ENCODE measurements at places on chromosomes 3 and 15. TPM values are rescaled to one million over a fixed set of nuclear protein-coding genes. Genes with fewer than 3 reads are reported as not detected.

- DNase-seq: no peak
- H3K4me3 ChIP-seq: no peak overlapping the region
- no peak overlapping the region for H3K27ac ChIP-seq
- H3K4me1 ChIP-seq: no peaks in the 10 kb centered on the region
These were observed 29.7 kb downstream of the ZBBX start for GRCh38 chr3:167350245-167350862.

The ERICH6 gene
- total RNA-seq: 24.0 TPM

DNA sequence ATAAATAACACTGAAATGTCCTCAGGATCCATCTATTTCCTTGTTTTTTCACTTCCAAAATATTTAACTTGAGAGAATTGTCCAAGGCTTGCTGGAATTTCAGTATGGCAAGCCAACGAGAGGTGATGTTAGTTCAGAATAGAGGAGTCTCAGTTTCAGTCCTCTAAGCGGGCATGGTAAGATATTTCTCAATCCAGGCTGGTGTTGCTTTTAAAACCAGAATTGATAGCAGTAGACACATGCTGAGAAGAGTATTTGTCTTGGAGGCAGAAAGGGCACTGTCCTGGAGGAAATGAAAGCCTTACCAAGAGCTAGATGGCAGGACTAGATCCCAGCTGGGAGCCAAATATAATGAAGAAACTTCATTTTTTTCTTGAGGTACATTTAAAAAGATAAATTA is 23.1 kb downstream of the PHLDB2 start:
- no peak for DNase-seq
- H3K27me3 ChIP-seq: no peaks in the 10 kb centered on the region
- H3K36me3 ChIP-seq: no peaks in the 10 kb centered on the region

The MRAS gene
- total RNA-seq: 21.7 TPM

DNA sequence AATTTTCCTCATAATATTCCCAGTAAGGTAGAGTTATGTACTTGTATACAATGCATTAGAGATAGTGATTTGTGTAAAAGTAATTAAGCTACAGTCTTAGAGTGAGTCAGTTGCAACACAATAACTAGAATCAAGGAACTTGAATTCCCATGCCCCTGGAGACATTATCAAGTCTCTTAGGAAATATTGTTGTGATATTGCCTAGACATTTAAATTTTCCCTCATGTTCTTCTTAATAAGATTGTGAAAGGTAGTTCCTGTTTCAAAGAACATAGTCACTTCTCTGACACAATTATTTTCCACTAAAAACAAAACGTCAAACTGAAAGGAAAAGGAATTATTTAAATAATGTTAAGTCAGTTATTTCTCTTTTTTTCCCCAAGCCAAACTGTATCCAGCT is 13.0 kb upstream of the ATP1B3 start:
- no peak for DNase-seq
- H3K4me3 ChIP-seq: no peak overlapping the region
- H3K36me3 ChIP-seq: no peaks in the 10 kb centered on the region
- H3K4me1 ChIP-seq: no peaks in the 10 kb centered on the region

The ALDH1A3 gene
- total RNA-seq: 69.9 TPM

The TUSC2 gene
- total RNA-seq: 32.7 TPM

The DZIP1L gene
- 24.6 TPM for total RNA-seq

GRCh38 chr3:14148041-14148985 is 23.5 kb downstream of the TMEM43 start:
- DNase-seq: peak; percentile 13
- no peak overlapping the region for H3K4me3 ChIP-seq
- no peaks in the 10 kb centered on the region for H3K27me3 ChIP-seq
- no peak overlapping the region for H3K27ac ChIP-seq
- H3K36me3 ChIP-seq: no peaks in the 10 kb centered on the region

DNA sequence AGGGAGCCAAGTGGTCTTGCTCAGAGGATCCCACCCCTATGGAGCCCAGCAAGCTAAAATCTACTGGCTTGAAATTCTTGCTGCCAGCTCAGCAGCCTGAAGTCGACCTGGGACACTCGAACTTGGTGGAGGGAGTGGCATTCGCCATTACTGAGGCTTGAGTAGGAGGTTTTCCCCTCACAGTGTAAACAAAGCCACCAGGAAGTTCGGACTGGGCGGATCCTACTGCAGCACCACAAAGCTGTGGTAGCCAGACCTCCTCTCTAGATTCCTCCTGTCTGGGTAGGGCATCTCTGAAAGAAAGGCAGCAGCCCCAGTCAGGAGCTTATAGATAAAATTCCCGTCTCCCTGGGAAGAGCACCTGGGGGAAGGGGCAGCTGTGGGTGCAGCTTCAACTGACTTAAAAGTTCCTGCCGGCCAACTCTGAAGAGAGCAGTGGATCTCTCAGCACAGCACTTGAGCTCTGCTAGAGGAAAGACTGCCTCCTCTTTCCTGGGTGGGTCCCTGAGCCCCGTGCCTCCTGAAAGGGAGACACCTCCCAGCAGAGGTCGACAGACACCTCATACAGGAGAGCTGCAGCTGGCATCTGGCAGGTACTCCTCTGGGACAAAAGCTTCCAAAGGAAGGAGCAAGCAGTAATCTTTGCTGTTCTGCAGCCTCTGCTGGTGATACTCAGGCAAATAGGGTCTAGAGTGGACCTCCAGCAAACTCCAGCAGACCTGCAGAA is 576.3 kb upstream of the NECTIN3 start:
- H3K4me3 ChIP-seq: no peak overlapping the region
- no peak for DNase-seq
- no peaks in the 10 kb centered on the region for H3K4me1 ChIP-seq
- no peaks in the 10 kb centered on the region for H3K27me3 ChIP-seq
- no peak overlapping the region for H3K27ac ChIP-seq

GRCh38 chr15:85879334-85880163 is 84.8 kb upstream of the KLHL25 start:
- H3K36me3 ChIP-seq: no peaks in the 10 kb centered on the region
- no peaks in the 10 kb centered on the region for H3K27me3 ChIP-seq
- DNase-seq: no peak
- H3K4me3 ChIP-seq: no peak overlapping the region
- H3K27ac ChIP-seq: no peak overlapping the region
- H3K4me1 ChIP-seq: no peaks in the 10 kb centered on the region

- no peaks in the 10 kb centered on the region for H3K27me3 ChIP-seq
- DNase-seq: no peak
- H3K4me1 ChIP-seq: no peaks in the 10 kb centered on the region
- H3K36me3 ChIP-seq: no peaks in the 10 kb centered on the region
- no peak overlapping the region for H3K27ac ChIP-seq
- H3K4me3 ChIP-seq: no peak overlapping the region
These were observed 44.9 kb downstream of the LPP start for GRCh38 chr3:188198760-188199327.

The SYNM gene
- total RNA-seq: 11.1 TPM

The SLC9C1 gene
- total RNA-seq: 9.8 TPM

- no peaks in the 10 kb centered on the region for H3K36me3 ChIP-seq
- no peaks in the 10 kb centered on the region for H3K4me1 ChIP-seq
- no peaks in the 10 kb centered on the region for H3K27me3 ChIP-seq
- DNase-seq: no peak
- H3K4me3 ChIP-seq: no peak overlapping the region
- H3K27ac ChIP-seq: no peak overlapping the region
These were observed 203.6 kb downstream of the ROBO1 start for GRCh38 chr3:79564192-79564591.

- H3K36me3 ChIP-seq: no peaks in the 10 kb centered on the region
- DNase-seq: no peak
- no peaks in the 10 kb centered on the region for H3K27me3 ChIP-seq
These were observed 9.8 kb upstream of the TXNRD3 start for GRCh38 chr3:126664591-126665214.

GRCh38 chr3:50278123-50278879 is 586 bp upstream of the LSMEM2 start:
- no peaks in the 10 kb centered on the region for H3K27me3 ChIP-seq
- no peaks in the 10 kb centered on the region for H3K36me3 ChIP-seq
- H3K27ac ChIP-seq: no peak overlapping the region
- no peak overlapping the region for H3K4me3 ChIP-seq
- H3K4me1 ChIP-seq: peaks cover 3% of the 10 kb centered on the region

DNA sequence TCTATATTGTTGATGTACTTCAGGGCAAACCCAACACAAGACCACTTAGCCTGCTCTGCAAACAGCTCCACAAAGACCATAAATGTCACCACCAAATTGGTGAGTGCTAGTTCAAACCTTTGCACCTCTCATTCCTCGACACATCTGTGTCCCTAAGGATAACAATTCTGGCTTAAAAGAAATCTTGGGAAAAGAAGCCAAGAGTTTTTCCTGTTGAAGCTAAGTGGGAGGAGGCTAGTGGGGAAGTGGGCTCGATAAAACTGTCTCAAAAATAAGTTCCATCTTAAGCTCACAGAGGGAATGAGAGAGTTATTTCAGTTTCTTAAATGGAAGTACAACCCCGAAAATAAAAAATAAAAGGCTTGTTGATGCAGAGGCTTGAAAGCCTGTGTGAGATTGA is 40.4 kb upstream of the PRICKLE2 start:
- no peaks in the 10 kb centered on the region for H3K27me3 ChIP-seq
- H3K4me1 ChIP-seq: peaks cover 12% of the 10 kb centered on the region
- no peak for DNase-seq
- peak overlapping the region; percentile 84 for H3K27ac ChIP-seq
- peak overlapping the region; percentile 7 for H3K4me3 ChIP-seq
